Stimulated activated CD8-positive, alpha-beta memory T cell treated with anti-CD3 and anti-CD28 coated beads, Interleukin-4, amount 100 ng/mL, for 4 hours (primary cell): ENCODE measurements at places on chromosomes 16 and 17.

- DNase-seq: no peak
Observed at GRCh38 chr17:44376124-44376523, 12.5 kb upstream of the FAM171A2 start.

GRCh38 chr16:28838558-28838918 lies 7.6 kb downstream of the TUFM start:
- no peak for DNase-seq

GRCh38 chr16:19991614-19992013 lies 82.1 kb downstream of the GPR139 start:
- no peak for DNase-seq

DNA sequence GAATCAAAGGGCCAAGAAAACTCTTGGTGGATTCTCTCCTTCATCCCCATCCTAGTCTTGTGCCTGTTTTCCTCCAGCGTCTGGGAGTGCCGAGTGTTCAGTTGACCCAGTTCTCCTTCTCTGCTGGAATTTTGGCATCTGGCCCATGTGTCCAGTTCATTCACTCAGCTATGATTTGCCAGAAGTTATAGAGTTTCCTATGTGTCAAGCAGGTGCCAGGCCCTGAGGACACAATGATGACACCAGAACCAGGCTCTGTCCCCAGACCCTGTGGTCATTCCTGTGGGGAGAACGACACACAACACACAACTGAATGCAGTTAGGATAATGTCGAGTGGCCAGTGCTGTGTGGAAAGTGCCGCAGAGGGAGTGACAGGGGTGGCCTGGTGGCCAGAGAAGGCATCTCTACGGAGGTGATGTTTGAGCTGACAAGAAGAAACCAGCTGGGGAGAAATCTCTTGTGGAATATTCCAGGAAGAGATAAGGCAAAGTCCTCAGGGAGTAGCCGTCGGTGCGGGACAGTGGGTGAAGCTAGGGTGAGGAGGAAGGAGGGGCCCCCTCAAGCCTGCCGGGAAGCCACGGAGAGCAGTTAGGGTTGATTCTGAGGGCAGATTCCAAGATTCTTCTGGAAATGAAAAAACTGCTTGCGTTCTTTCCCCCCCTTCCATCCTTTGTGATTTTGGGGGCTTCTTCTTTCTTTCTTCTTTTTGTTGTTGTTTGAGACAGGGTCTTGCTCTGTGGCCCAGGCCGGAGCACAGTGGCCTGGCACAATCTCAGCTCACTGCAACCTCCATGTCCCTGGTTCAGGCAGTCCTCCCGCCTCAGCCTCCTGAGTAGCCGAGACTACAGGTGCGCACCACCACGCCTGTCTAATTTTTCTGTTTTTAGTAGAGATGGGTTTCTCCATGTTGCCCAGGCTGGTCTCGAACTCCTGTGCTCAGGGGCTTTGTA lies 35.8 kb upstream of the IL34 start:
- DNase-seq: no peak

DNA sequence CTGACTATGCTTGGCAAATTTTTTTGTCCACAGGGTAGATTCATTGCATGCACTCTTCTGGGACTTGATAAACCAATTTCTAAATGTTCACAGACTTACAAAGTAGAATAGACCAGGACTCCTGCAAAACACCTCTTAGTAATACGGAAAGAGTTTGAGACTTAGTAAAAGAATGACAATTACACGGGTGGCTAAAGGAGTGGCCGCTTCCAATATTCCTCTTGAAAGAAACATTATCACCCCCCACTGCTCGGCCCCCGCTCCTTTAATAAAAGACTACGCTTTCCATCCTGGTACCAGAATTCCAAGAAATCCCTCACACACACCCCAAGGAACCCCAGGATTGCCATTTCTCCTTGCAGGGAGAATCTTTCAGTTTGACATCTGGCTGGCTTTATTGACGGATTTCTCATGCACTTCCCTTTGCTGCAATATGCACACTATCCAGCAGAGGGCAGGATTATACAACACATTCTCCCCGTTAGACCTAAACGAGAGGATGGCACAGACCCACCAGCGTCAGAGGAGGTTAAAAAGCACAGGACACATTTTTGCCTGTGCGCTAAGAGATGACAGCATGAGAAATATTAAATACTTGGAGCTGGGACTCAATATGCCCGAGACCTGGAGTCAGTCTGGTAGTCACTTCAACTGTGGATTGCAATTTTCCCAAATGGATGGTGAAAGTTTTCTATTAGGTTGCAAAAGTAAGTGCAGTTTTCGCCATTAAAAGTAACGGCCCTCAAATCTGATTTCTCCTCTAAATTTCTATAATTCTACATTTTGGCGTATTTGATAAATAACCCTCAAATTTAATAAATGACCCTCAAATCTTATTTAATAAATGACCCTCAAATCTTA lies 46.6 kb upstream of the NUDT7 start:
- peak; percentile 20 for DNase-seq
